Hematopoietic multipotent progenitor cell treated with erythropoietin and hydrocortisone succinate and interleukin-3 and kit ligand, for 8 days (in vitro differentiated cells): ENCODE measurements at places on chromosomes 16 and 17.

DNA sequence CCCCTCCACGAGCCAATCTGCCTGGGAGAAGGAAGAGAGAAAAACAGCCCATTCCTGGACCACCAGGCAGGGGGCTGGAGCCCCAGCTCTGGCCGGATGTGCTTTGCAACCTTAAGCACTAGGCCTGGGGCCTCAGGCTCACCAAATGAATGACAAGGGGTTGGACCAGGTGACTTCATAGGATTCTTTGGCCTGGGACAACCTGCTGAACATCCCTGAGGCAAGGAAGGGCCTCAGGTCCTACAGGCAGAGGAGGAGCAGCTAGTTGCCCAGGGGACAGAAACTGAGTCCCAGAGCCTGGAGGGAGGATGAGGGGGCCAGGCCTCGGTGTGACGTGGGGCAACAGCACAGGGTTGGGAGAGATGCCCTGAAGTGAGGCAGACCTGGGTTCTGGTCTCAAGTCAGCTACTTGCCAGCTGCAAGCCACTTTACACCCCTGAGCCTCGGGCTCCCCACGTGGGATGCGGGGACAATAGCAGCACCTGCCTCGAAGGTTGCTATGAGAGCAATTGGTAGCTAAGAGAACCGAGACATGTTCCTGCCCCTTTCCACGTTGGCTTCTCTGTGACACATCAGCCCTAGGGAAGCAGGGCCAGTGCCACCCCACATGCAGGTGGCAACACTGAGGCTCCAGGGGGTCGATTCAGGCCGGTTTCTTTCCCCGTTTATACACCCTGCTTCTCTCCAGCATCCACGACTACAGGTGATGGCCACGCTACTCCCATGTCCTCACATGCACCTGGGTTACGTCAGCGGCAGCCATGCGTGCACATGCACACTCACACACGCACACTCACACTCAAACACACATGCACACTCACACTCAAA is 42.6 kb downstream of the CFAP20 start:
- no peak for DNase-seq

- DNase-seq: no peak
These were observed 18.2 kb downstream of the MPP3 start for GRCh38 chr17:43814714-43815113.

GRCh38 chr17:41486809-41487530 is 2.7 kb downstream of the KRT36 start:
- peak; percentile 53 for DNase-seq

GRCh38 chr17:17789828-17790636 is 46.8 kb downstream of the SREBF1 start:
- no peak for DNase-seq

GRCh38 chr17:76659928-76660655 is 16.5 kb upstream of the ST6GALNAC1 start:
- DNase-seq: peak; percentile 73

GRCh38 chr17:10463402-10463801 is 6.0 kb downstream of the MYH4 start:
- peak; percentile 1 for DNase-seq

DNA sequence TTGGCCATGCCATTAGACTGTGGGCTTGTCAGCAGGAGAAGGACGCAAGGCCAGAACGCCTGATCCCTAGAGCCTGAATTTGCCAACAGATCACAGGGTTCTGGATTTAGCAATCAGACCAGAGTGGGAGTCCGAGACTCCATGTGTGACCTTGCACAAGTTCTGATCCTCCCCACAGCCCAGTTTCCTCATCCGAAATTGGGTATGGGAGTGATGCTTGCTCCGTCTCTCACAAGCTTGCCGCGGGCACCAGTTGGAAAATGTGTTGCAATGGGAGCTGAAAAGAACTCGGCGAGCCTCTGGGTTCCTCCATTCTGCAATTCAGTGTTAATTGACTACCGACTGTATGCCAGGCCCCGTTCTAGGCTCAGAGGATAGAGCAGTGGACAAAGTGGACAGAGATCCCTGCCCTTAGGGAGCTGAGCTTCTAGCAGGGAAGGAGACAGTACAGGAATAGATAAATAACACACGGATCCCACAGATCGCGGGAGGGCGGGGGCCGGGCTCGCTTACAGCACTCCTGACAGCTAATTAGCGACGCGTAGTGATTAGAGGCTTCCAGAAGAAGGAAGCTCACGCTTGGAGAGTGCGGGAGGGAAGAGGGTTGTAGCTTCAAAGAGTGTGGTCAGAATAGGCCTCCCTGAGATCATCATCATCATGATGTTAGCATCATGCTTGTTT is 150.4 kb upstream of the CIBAR2 start:
- no peak for DNase-seq

DNA sequence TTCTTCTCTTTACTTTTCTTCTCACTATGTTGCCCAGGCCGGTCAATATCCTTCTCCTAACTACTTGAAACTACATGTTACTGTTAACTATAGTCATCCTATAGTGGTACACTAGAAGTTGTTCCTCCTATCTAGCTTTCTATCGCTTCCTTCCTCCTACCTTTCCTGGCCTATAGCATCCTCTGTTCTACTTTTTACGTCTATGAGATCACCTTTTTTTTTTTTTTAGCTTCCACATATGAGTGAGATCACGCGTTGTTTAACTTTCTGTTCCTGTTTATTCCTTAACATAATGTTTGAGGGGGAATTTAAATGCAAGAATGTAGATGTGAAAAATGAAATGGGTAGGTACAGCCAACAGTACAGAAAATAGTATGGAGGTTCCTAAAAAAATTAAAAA is 30.5 kb upstream of the YPEL2 start:
- no peak for DNase-seq

GRCh38 chr17:61280338-61280737 is 119.3 kb upstream of the TBX2 start:
- no peak for DNase-seq

GRCh38 chr16:17395849-17396480 is 74.8 kb downstream of the XYLT1 start:
- DNase-seq: no peak

- no peak for DNase-seq
These were observed 18.7 kb upstream of the ADGRG1 start for GRCh38 chr16:57609541-57610401.

- no peak for DNase-seq
These were observed 29.6 kb downstream of the C16orf82 start for GRCh38 chr16:27096375-27096774.

GRCh38 chr17:72446525-72447250 is 325.9 kb downstream of the SOX9 start:
- no peak for DNase-seq

DNA sequence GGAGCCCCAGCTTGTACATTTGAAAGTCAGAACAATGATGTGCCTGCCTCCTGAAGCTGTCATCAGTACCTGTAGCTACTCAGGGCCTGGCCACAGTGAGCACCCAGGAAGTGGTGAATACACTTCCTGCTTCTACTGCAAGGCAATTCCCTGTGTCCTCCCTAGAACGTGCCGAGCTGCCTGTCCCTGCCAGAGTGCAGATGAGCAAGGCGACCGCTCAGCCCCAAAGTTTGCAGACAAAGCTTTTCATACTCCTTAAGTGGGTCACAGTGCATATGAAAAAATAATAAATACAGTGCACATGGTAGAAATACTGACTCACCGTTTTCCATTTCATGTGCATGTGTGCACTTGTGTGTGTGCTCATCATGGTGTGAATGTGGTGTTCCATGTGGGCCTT is 77.3 kb downstream of the MPRIP start:
- DNase-seq: peak; percentile 8

- no peak for DNase-seq
These were observed 10.6 kb upstream of the PSMC5 start for GRCh38 chr17:63816669-63817068.

- no peak for DNase-seq
These were observed 86.0 kb upstream of the AMZ2 start for GRCh38 chr17:68161644-68162428.

DNA sequence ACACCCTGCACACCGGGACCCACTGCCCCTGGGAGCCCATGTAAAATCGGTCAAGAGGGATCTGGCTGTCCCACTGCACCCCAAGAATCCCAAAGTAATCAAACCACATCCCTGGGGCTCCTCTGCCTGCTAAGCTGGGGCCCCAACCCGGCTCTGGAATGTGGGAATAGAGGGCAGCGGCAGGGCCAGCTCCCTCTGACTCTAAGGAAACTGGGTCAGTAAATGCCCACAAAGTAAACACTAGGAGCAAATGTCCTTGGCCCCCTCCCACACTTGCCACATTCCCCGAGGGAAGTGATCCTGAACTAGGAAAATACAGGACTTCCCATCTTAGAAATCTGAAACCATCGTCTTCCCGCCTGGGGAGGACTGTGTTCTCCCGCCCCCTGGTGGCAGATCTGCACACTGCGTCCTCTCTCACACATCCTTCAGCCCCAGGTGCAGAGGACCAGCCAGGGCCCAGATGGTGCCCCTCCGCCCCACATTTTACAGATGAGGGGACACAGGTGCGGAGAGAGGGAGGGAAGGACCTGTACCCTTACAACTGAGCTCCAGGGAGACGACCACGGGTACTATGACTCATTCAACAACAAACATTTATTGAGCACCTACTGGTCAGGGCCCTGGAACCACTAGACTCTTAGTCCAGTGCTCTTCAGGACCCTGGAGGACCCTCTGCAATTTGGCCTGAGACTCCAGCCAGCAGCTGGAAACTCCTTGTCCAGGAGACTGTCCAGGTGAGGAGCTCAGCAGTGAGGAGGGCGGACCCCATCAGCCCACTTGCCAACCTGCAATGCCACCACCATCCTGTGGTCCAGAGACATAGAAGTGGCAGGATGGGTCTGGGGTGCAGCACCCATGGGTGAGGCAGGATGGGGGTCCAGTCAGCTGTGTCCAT is 10.1 kb downstream of the P3H4 start:
- DNase-seq: peak; percentile 56

DNA sequence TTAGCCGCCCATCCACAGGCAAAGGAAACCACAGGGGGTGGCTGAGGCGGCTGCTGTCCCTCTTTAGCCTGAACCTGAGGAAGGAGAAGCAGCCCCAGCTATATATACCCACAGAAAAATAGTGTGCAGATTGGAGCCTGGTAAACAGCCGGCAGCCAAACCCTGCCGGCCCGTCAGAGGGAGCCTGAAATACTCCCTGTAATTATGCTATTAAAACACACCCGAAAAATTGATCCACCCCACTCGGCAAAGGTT is 6.8 kb downstream of the PIEZO1 start:
- no peak for DNase-seq

- no peak for DNase-seq
These were observed 38.7 kb downstream of the ESRP2 start for GRCh38 chr16:68197250-68197649.
